ENCODE measurements at places on chromosomes 2 and 18.

DNA sequence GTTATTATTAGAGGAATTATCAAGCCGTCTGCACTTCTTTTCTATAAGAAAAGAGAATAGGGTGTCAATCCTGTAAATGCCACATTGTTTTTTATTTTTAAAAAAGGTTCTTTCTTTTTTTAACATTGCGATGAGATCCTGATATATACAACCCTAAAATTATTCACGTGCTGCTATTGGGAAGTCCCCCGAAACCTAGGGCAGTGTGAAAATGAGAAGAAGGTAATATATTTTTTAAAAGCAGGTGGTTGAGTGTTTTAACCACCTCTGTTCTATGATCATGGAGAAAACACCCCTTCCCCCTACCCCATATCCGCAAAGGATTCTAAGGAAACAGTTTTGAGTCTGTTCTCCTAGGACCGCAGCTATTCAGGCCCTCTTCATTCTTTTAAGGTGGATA, 94.5 kb upstream of the KLHL14 start:
- DNase-seq = no peak

DNA sequence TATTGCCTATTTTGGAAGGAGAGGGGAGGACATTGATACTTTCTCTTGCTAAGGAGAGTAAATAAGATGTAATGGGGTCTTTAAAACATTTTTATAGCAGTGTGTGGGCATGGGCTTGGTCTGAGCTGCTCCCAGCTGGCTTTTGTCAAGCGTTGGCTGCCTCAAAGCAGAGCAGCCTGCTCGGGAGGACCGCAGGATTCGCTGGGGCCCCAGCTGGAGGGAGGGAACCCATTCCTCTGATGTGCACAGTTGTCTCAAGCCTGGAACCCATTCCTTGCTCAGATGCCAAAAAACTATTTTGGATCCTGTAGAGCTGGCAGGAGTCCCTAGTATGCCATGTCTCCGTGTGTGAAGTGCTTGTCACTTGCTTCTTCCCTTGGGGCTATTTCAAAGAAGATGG, 59.4 kb upstream of the RMDN2 start:
- DNase-seq = no peak

GRCh38 chr18:49340446-49340845, 120.0 kb downstream of the DYM start:
- no peak for DNase-seq

DNA sequence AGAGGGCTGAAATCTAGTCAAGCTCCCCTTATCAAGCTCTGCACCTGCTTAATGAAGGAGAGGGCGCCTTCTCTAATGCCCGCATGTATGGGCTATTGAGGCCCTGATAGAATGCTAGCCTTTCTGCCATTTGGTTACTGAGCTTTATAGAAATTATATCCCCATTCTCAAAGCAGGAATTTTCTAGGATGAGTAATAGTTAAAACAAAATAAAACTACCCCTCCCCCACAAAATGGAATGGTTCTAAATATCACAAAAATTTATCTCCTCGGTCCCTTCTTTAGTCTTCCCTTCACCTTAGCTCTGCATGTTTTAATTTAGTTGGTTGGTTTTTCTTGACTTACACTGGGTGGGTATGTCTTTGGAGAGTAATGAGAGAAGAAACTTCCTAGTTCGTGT, 37.7 kb downstream of the CD28 start:
- no peak for DNase-seq

- no peak for DNase-seq
These were observed 61.0 kb downstream of the ZAP70 start for GRCh38 chr2:97774425-97774824.

DNA sequence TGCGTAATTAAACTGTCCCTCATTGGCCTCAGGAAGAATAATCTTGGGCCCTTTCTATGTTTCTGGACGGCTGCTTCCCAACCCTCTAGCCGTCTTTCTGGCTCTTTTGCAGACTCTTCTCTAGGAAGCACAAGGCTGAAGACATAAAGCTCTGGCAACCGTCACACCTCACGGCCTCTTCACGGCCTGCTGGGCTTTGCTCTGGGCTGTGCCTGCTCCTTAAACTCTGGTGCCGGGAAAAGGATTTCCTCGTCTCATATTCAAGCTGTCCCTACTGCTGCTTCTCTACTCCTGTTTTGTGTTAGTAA, 36.0 kb upstream of the WIPF1 start:
- DNase-seq = no peak

DNA sequence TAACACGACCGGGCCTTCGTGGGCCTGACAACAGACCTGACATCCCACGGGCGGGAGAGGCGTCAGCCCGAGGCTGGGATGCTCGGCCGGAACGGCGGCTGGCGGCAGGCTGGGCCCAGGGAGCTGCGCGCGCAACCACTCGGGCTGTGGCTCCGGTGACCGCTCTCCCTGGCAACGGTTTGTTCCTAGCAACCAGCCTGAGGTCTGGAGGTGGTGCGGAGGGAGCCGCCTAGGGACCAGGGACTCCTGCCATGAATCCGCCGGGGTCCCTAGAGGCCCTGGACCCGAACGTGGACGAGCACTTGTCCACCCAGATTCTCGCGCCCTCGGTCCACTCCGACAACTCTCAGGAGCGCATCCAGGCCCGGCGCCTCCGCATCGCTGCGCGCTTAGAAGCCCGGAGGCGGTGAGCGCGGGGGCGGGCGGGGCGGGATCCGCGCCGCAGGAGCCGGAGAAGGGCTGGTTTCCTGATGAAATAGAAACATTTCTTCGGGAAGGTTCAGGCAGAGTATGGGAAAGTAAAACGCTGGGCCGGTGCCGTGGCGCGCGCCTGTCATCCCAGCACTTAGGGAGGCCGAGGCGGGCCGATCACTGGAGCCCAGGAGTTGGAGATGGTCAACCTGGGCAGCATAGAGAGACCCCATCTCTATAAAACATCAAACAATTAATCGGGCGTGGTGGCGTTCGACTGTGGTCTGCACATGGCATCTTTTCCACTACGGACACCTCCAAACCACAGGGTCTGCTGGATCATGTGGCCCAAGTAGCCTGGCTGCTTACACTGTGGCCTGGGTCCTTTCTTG, at the start of gene DRC1:
Gene DRC1 (plus strand): TSS at position 182 of the 803 bp plus-strand sequence. CDS start 70 bp downstream, at position 252.
- no peak for DNase-seq

- no peak for DNase-seq
These were observed 57.1 kb downstream of the SNORC start for GRCh38 chr2:232927032-232927792.

- no peak for DNase-seq
These were observed 35.4 kb downstream of the CAB39 start for GRCh38 chr2:230748087-230748486.

- no peak for DNase-seq
These were observed at the start of gene HOXD9 for GRCh38 chr2:176122683-176123410. HOXD9 (plus strand) TSS chr2:176122719; CDS start chr2:176122769, 50 bp downstream.

GRCh38 chr2:146818122-146818521, 1026.7 kb upstream of the ACVR2A start:
- no peak for DNase-seq

DNA sequence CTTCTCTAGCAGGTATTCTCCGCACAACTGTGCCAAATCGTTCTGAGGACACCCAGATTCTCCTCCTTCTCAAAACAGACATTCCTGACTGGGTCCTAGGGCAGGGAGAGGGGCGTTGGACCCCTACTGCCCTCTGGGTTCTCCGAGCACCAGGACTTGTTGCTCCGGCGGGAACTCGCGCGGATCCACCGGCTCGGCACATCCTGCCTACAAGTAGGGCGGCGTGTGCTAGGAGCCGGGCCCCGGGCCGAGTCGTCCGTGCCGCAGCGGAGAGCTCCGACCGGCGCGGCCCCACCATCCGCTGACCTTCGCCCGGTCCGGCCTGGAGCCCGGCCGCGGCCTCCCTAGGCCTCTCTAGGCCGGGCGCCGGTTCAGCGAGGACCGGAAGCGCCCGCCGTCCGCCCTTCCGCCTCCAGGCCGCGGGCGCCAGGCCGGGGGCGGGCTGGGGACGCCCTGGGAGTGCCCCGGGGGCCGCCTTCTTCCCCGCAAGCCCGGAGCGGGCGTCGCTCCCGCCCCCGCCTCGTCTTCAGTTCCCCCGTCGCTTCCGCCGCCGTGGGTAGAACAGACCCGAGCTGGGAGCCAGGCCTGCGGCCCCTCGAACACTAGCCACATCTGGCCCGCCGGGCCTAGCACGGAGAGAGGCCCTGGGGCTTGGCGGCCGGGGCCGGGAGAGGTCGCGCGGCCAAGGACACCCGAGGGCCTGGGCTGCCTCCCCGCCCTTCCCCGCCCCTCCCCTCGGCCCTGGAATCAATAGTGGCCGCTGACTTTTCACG, 7.6 kb upstream of the ONECUT2 start:
- DNase-seq = no peak

DNA sequence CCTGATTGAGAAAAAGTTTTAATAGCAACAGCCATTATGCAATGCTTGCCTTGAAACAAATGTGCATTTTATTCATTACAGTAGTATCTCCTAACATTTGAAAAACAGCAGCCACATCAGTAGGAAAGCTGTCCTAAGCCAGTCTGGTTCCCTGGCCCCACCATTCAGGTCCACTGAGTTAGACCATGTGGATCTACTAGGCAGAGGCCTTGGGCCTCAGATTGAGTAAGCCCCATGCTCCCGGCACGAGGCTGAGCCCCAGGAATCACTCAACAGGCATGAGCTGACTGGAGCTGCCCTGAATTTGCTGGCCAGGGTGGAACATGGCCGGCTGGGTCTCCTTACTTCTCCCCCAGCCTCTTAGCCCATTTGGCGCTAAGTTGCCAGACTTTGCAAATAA, 103.4 kb downstream of the ZFP36L2 start:
- no peak for DNase-seq

DNA sequence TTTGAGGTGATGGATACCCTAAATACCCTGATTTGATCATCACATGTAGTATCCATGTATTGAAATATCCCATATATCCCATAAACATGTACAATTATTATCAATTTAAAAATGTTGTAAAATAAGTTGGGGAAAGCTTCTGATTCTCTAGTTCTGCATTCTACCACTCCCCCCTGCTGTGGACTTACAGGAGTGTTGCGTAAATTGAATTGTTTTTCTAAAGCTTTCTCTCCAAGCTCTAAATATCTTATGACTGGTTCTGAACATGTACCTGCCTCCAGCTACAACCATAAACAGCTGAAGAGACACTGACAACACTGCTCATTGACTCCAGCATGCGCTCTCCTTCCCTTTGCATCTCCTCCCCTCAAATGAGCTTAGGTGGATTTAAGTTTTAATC, 145.2 kb downstream of the MGAT5 start:
- no peak for DNase-seq

GRCh38 chr2:143553261-143553660, 424.0 kb downstream of the ARHGAP15 start:
- DNase-seq = no peak

DNA sequence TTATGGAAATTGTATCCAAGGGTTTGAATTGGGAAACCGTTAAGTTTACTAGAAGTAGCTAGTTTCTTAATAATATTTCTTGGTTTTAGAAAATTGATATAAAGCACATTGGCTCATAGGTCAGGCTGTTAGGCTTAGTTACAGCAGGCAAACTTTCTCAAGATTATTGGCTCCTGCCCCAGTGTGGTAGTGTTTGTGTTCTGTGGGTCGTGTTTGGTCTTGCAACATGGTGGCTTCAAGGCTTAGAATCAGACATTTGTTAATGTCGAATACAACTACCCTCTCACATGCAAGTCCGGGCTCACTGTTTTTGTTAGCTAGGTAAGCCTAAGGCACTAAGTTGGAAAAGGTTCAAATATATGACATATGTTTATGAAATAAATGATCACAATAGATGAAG, 19.6 kb downstream of the CERS6 start:
- DNase-seq = no peak

- DNase-seq = no peak
These were observed 185.0 kb downstream of the DOK6 start for GRCh38 chr18:69585696-69586095.

DNA sequence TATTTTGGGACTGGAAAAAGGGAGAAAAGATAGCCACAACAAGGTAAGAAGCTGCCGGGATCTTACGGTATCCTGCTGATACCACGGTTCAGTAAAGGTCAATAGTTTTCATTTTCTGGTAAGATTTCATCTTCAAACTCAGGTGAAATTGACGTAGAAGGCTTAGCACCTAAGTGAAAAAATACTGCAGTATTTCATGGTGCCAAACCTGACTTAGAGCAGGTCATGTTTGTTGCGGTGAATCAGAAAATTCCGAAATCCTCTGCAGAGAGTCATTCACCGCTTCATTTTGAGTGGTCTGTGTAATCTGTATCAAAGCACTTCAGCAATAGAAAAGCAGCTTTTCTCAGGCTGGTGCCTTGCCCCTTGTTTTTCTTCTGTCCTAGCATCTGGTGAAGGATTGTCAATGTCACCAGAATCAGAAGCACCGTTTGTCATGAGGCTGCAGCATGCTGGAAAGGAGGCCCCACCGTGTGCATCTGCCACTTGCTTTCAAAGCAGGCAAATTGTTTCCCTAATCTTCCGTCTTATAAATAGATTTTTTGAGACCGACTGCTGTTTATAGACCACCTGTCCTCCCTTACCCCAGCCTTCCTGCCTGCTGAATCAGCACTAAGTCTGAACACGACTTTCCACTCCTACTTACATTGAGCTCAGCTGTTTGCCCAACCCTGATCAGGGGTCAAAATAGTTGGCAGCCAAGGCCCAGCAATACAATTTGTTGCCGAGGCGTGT, 156.3 kb downstream of the EML6 start:
- no peak for DNase-seq

DNA sequence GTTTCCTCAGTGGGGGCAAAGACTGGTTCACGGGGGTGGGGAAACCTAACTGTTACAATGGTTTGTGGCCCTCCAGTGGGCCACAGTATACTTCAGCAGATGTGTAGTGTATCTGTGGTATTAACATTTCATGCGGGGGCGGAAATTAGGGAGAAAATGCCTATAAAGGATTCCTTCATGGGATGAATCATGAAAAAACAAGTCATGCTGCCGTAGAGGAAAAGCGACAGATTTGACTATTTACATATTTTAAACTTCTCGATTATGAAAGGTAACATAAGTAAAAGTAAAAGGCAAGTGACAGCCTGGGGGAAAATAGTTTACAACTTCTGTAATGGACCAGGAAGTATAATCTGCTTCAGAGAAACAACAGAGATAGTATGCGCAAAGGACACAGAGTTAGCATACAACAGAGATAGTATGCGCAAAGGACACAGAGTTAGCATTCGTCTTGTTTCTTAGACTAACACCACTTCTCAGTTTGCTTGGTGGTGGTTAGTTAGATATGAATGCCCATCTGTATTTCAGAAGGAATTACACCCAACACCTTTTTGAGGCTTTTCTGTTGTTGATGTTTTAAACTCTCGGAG, 41.1 kb downstream of the MRPS9 start:
- no peak for DNase-seq

- no peak for DNase-seq
These were observed 3.1 kb upstream of the INPP5D start for GRCh38 chr2:233056961-233057605.

DNA sequence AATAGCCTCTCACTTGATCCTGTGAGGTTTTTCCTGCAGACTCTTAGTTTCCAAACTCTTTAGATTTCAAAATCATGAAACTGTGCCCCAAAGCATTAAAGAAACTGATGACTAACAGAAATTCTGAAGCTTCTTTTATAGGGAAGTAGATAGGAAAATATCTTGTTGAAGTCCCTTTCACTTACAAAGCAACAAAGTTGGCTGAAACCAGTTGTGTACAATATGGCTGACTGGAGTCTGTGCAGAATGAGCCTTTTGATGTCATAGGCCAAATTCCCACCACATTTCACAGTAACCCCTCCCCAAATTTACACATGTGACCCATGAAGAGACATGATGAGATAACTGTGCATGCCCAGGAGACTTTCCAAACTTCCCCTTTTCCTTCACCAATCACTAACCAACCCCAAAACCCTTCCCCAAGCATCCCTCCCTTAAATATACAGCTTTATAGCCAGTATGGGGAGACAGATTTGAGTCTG, 61.7 kb upstream of the NCK2 start:
- no peak for DNase-seq
